BJ (cell line): ENCODE measurements at places on chromosomes 16 and 17.
A peak's percentile ranks its signal among the peaks of the same experiment; 100 is the strongest.

DNA sequence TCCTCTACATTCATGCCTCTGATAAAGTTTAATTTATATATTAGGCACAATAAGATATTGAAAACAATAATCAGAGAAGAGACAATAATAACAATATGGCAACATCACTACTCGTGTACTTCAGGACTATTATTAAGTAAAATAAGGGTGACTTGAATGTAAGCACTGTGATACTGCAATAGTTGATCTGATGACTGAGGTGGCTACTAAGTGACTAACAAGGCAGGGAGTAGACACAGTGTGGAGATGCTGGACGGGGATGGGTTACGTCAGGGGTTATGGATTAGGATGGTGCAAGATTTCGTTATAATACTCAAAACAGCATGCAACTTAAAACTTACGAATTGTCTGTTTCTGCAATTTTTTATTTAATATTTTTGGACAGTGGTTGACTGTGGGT is 32.5 kb downstream of the CYLD start:
- no peak for DNase-seq

GRCh38 chr17:72702998-72703397 is 389.5 kb downstream of the SLC39A11 start:
- peak; percentile 66 for DNase-seq

- DNase-seq = no peak
These were observed 6.0 kb downstream of the SYNGR2 start for GRCh38 chr17:78174346-78174869.

DNA sequence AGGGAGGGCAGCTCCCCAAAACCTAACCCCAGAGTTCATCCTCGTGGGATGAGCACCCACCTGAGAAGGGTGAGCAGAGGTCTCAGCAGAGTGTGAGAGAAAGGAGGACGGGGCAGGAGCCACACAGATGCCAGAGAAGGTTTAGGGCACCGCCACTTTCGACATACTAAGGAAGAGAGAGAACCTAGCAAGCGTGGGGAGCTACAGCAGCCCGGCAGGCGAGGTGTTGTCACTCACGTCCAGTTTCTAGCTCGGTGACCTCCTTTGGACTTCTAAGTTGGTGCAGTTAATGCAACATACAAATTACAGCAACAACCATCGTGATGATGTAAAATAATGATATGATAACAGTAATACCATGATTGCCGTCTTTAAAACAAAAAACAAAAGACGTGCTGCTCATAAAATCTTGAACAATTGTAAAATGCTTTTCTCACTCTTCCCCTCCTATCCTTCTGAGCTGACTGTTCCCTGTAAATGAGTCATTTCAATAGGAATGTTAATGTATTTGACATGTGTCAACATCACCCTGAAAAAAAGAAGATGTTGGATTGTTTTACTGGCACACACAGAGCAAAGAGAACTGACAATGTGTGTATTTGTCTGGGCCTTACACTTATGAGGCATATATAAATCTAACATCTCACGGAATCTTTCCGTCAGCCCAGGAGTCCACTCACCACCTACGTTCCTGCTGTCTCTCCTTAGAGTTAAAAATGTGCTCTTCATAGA is 158.2 kb upstream of the MAF start:
- no peak for DNase-seq

- no peak for DNase-seq
These were observed 17.0 kb upstream of the PIK3R6 start for GRCh38 chr17:8884336-8884990.

GRCh38 chr17:37212179-37212578 is 163.6 kb upstream of the C17orf78 start:
- DNase-seq = no peak

DNA sequence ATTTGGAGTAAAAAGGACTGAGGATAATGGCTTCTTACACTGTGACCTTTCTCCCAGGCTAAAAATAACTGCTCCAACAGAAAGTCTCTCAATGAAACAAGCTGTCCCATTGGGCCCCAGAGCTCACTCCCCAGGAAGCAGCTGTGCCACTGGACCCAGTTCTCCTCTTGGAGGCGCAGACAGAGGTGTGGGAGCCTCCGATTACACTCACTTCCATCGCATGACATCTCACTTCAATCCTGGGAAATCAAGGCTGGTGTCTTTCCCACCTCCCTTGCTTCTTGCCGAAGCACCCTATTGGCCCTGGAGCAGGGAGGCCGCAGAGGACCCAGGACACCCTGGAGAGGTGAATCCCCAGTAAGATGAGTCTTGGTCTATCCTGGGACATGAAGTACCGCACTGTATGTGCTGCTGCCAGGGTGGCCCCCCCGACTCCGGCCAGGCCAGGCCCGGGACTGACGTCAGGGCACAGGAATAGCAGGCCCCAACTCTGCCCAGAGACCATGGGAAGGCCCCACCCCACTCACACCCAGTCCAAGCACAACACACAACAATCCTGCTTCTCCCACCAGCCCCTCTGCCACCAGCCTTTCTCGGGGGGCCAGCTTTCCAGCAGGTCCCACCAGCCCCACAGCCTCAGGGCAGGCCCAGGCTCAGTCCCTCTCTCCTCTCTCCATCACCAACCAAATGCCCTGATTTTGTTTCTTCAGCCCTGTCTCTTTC is 29.5 kb downstream of the SRL start:
- DNase-seq = no peak

- no peak for DNase-seq
These were observed 826 bp downstream of the UNC119 start for GRCh38 chr17:28551421-28552175.

- DNase-seq = no peak
These were observed 10.1 kb downstream of the MRM3 start for GRCh38 chr17:792277-792676.

DNA sequence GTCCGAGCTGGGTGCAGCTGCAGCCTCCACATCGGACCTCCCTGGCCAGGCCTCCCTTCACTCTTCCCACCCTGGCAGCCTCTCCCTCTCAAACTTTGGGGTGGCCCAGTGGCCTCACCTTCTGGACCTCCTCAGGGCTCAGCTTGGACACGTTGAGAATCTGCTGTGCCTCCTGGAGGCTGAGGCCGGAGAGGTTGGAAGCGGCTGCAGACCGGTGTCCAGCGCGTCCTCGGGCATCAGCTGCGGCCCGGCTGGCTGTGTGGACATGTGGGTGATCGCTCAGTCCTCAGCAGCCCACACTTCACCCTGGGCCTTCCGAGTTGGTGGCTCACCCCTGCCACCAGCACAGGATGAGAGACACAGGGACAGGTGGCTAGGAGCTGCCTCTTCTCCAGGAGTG is 9.9 kb downstream of the PAM16 start:
- DNase-seq = no peak

DNA sequence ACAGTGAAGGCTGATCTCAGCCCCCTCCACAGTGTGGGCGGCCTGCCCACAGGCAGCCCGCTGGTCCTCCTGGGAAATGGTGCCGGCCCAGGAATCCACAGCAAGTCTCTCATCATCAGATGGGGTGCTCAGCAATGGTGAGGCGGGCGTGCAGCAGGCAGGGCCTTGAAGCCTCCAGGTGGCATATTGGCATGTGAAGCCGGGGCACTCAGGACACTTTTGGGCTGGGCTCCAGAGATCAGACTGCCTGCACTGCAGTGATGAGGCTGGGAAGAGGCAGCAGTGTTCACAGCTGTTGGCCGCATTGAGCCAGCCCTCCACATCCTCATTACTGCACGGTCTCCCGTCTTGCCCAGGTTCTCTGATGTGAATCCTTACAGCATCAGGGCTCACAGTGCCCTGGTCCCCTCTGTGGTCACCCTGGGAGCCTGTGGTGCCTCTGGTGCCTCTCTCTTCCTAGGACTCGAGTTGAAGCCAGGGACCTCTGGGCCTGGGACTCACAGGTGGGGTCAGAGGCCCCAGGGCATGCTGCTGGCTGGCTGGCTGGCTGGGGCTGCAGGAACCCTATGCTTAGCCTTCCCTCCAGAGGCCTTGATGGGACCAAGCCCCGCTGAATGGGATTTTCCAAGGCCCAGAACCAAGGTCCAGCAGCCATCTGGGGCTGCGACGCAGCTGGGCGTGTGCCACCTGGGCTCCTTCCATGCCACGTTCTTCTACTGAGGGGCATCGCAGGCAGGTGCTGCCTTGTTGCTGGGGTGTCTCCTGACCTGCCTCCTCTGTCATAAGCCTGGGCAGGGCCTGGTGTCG is 48.6 kb downstream of the TNFRSF13B start:
- no peak for DNase-seq

DNA sequence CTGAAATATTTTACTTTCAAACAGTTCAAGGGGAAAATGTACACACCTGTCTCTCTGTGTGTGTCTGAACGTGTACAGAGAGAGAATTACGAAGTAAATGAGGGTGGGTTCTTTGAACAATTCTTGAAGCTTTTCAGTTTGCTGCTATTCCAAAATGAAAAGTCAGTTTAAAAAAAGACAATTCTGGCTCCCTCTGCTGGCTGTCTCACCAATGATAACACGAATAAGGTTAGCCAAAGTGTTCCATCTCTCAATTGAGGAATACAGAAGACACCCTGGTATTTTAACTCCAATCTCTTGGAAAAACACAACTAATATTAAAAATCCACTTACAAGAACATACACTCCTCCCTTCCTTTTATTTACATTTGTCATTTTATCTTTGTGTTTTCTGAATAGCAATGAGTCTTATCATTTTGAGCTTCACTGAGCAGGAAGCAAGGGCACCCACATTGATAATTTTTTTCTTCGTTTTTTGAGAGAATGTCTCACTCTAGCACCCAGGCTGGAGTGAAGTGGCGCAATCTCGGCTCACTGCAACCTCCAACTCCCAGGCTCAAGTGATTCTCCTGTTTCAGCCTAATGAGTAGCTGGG is 20.5 kb downstream of the EFTUD2 start:
- no peak for DNase-seq

- no peak for DNase-seq
These were observed 55.1 kb upstream of the CLEC3A start for GRCh38 chr16:77967054-77967904.

- no peak for DNase-seq
These were observed 15.4 kb downstream of the VASN start for GRCh38 chr16:4386951-4387565.

DNA sequence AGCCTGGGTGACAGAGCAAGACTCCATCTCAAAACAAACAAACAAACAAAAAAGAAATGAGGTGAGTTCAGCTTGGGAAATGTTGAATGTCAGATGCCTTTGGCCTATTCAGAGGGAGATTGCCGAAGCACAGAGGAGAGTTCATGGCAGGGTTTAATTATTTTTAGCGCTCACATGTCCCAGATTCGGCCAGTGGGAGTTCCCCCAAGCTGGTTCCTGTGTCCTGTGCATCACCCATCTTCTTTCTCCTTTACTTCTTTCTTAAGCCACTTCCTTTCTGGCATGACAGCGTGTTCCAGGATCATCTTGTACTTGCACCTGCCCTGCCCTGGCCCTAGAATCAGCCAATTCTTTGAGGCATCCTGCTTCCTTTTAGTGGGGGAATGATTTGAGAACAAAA is 9.2 kb downstream of the MPV17L start:
- no peak for DNase-seq

DNA sequence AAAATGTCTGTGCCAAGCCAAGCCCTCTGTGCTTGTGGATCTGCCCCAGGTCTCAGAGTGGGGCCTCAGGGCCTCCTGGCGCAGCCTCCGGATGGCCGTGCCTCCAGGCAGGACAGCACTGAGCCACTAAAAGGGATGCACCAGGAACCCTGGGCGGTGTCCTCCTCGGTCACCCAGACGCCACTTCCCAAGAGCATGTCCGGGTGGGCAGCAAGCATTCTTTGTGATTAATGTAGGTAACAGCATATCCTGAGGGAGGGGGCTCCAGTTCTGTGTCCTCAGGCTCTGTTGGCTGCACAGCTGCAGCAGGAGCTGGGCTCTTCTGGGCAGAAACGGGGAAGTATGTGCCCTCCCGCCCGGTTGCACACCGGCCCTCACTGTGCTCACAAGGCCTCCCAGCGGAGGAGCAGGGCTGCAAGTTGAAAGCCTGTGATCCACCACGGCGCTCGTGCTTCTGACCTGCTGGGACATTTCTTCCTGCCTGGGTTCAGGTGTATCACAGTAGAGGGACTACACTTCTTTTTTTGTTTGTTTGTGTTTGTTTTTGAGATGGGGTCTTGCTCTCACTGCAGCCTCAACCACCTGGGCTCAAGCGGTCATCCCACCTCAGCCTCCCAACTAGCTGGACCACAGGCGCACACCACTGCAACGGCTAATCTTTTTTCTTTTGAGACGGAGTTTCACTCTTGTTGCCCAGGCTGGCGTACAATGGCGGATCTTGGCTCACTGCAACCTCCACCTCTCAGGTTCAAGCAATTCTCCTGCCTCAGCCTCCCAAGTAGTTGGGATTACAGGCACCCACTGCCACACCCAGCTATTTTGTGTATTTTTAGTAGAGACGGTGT is 37.9 kb upstream of the CHMP6 start:
- no peak for DNase-seq

DNA sequence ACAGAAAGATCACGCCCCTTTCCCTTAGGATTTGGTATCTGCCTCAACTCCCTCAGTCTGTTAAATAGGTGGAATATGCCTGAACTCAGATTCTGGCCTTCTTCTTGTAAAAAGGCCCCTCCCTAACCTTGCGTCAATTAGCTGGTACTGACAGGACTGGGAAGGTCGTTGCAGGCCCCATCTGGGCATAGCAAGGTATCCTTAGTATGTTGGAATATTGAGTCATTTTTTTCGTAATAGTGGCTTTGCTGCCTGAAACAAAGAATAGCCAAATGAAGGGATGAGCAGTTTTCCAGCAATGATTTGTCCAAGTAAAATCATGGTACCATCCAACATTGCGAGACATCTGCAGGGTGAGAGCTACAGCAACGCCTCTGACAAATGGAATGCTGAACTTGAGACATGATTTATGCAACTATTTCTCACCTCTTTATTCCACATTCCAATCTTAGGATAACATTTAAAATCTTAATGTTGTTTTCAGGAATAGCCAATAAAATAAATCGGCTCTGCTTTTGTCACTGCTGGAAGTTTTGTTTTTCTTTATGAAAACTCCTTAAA is 39.3 kb upstream of the BRD7 start:
- DNase-seq = no peak

DNA sequence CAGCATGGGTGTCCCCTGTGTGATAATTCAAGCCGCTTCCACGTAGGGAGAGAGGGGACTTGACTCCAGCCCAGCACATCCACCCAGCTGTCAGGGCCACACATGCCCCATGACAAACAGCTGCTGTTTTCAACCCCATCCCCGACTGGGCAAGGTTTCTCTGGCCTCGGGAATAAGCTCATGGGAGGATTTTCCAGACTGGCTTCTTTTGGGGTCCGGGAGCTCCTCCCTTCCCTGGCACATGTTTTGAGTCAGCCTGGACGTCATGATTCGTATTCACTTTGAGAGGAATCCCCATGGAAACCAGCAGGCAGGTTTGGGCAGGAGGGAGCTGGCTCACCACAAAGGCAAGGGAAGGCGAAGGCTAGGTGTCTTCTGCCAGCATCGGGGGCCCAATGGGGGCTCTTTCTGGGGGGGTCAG is 156.4 kb downstream of the CMIP start:
- no peak for DNase-seq
